ENCODE measurements at places on chromosomes 12 and 14.

DNA sequence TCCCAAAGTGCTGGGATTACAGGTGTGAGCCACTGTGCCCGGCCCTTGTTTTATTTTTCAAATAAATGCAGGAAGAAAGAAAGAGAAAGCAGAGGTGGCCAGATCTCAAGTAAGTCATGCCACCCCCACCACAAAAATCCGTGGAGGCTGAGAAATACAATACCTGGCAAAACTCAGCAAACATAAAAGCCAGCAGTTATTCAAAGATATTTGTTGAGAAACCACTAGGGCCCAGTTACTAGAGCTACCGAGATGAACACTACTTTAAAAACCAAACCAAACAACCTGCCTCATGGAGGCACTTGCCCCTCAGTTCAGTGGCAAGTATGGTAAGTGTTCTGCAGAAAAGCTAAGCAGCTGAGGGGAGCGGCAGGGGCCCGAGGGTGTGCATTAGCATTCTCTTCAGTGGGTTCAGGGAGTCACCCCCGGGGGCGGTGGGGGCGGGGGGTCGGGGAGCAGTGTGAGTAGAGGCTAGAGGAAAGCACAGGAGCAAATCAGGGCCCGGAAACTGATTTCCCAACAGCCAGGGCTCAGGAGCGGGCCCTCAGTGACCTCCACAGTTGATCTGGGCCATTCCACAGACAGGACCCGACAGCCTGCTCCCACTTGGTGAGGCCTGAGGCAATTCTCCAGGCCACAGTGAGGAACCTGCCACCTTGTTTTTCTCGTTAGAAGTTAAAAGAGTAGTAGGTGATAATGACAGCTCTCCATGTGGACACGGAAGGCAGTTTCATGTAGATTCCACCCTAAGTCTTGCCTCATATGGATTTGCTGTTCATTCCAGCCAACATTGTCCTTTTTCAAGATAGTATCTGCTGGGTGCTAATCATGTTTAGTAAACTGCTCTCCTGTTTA lies 8.6 kb downstream of the EVL start:
- DNase-seq: no peak

DNA sequence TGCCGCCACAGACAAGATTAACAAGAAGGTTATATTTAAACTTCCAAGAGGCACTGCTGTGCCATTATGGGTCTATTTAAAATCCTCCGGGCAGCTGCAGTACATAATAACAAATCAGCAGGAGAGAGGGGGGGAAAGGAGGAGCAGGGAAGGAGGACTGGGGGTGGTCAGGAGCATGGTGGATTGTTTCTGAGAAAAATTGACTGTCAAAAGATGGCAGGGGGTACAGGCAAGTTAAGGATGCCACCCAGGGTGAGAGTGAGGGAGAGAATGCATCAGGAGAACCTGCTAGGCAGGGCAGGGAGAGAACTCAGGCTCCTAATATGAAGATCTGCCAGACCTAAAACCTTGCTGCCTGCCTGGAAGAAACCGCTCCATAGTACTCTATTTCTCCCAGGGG lies 181.8 kb downstream of the GRIN2B start:
- no peak for DNase-seq

- no peak for DNase-seq
Measured at GRCh38 chr12:28027947-28028724, 55.6 kb upstream of the PTHLH start.

DNA sequence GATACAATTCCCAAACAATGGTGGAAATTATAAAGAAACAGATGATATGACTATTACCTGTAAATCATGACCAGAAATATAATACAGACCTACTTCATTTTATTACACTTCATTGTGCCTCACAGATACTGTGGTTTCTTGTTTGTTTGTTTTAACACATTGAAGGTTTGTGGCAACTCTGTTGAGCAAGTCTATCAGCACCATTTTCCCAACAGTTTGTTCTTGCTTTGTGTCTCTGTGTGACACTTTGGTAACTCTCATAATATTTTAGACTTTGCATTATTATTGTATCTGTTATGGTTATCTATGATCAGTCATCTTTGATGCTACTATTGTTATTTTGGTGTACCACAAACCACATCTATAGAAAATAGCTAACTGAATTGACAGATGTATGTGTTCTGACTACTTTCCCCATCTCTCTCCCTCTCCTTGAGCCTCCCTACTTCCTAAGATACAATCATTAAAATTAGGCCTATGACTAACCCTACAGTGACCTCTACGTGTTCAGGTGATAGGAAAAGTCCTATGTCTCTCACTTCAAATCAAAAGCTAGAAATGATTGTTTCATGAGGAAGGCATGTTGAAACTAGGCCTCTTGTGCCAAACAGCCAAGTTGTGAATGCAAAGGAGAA lies 49.1 kb downstream of the FBXO33 start:
- DNase-seq: no peak

- no peak for DNase-seq
Measured at GRCh38 chr14:58138714-58139482, 13.1 kb downstream of the ARMH4 start.

GRCh38 chr12:8665759-8666158 lies 3.1 kb upstream of the MFAP5 start:
- no peak for DNase-seq

DNA sequence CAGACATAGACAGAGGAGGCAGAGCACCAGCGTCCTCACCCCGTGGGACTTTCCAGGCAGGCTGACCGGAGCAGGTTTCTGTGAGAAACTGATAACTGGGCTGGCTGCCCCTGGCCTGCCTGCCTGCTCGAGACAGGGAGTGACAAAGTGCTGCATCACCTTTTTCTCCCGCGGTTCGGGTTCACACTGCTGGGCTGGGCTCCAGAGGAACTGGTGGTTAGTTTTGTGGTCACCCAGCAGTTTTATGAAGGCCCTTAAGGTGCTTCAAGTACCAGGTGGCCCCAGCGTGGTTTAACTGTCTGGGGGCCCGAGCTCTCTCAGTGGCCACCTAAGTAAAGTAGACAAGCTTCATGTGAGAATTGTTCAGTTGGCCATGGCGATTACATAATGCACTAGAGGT lies 1073.6 kb downstream of the BCL11B start:
- no peak for DNase-seq

All from stimulated activated CD8-positive, alpha-beta memory T cell treated with anti-CD3 and anti-CD28 coated beads, Interleukin-4, amount 100 ng/mL, for 4 hours (primary cell).